H9 (cell line): ENCODE measurements at places on chromosomes 1 and 21.

- no peak for DNase-seq
Observed at GRCh38 chr1:217052626-217053025, 329.4 kb upstream of the ESRRG start.

- DNase-seq, result peak; percentile 69
Observed at GRCh38 chr1:234772345-234773147, 162.6 kb upstream of the IRF2BP2 start.

- DNase-seq, result no peak
Observed at GRCh38 chr21:29637134-29637533, 302.7 kb downstream of the GRIK1 start.

DNA sequence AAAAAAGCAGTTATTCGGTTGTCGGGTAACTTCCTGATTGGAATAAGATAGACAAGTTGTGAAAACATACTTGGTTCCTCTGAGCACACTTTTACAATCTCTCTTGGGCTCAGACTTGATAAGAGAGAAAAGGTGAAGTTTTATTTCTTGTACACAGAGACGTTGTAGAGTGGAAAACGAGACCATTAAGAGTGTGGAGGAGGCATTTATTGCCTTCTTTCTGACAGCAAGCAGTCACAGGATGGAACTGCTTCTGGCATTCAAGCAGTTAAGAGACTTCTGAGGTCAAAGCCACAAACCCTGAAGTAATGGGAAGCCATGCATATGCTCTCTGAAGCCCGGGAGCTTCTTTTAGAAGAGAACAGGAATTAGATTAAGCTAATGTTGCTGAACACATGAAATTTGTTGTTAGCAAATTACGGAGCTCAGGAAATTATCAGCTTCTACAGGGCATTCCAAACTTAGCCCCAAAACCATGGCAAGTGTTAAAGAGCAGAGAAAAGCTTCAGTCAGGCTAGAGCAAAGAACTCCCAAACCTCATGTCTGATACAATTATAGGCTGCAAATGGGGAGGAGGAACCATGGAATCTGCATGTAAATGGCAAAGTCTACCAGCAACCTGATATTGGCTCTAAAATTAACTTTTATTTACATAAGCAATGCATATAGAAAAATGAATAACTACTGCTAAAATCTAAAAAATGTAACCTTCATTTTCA is 26.0 kb downstream of the S1PR1 start:
- DNase-seq, result no peak

DNA sequence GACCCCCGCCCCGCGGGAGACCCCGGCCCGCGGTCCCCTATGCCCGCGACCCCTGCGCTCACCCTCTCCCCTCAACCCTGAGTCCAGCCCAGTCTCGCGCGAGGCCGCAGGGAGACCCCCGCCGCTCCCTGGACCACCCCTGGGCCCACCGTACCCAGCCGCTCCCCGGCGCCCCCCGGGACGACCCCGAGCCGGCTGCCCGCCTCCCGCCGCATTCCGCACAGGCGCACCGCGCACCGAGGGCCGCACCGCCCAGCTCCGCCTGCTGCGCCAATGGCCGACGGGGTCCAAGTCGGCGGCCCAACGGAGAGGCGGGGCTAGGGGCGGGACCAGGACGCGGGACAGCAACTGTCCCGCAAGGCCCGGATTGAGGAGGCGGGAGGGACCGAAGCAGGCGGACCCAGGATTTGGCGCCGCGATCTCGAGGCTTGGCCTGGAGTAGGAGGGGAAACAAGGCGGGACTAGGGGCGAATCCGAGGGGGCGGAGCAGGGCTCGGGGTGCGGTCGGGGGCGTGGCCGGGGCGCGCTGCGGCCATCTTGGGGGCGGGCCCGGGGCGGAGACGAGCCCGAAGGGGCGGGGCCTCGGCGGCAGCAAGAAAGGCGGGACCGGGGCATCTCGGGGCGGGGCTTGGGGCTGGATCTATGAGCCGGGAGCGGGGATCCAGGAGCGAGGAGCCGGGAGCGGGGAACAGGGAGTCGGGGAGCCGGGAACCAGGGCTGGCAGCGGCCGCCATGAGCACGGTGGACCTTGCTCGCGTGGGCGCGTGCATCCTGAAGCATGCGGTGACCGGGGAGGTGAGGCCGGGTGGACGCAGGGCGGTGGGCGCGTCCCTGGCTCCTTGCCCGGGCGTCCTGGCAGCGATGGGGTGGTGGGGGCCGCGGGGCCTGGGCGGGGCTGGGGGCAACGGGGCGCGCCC is at the start of gene PRXL2B:
PRXL2B (plus strand) TSS at position 624 of the 917 bp plus-strand sequence; CDS start at position 733, 109 bp downstream.
- DNase-seq, result peak; percentile 98

DNA sequence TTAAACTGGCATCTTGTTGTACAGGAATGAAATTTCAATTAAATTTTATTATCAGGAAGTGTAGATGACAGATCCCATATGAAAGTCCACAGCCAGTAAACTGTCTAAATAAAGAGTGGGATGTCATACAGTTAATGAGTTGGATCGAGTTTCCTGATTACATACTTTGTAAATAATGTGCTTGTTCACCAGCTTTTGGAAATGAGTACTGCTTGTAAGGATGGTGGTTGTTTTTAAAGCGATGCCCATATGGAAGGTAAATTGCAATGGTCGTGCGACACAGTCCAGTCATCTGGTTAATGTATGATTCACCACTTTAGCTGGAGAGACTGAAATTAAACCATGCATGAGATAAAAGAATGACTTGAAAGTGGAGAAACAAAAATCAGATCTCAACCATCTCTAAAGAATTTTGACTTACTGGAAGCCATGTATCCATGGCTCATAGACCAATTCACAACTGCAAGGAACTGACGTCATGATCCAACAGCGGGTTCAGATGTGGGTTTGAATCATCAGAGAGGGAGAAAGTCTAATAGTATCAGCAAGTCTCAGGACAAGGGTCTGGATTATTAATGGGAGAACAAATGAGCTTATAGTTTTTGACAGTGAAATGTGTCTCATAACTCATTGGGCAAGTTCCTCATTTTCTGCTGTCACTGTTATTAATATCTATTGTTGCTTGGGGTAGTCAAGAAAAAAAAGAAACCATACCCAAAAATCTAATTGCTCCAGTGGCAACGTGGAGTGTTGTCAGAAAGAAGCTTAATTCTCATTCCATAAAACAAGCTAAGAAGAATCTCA is 49.0 kb downstream of the MAP10 start:
- DNase-seq, result no peak

- DNase-seq, result no peak
Observed at GRCh38 chr1:39177706-39178105, 26.8 kb upstream of the MACF1 start.

- no peak for DNase-seq
Observed at GRCh38 chr21:45080639-45081414, 6.4 kb downstream of the ADARB1 start.

DNA sequence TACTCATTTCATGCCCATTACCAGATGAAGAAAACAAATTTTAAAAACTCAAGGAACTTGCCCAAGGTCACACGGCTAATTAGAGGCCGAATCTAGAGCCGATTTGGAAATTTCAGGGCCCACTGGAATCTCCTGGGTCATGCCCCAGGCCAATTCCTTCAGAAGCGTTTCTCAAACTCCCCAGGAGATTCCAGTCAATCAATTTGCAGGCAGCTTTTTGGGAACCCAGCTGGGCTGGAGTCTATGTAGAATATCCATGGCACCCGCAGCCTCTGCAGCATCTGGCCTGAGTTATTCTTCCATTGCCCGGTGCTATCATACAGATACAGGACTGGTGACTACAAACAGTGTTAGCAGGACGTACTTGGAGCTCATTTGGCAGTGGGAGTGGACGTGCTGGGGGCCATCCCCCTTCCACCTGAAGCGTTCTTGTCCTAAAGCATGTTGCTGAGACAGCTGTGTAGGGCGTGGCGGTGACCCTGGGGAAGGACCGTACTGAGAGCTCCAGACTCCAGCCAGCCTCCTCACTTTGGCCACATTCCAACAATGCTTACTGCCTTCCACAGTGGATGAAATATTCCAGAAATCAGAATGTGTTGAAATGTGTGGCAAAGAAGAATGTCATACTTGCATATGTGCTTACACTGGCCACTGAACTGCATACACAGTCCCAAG is 38.3 kb downstream of the ABCG1 start:
- no peak for DNase-seq
